ENCODE measurements at places on chromosomes 3 and 15.

DNA sequence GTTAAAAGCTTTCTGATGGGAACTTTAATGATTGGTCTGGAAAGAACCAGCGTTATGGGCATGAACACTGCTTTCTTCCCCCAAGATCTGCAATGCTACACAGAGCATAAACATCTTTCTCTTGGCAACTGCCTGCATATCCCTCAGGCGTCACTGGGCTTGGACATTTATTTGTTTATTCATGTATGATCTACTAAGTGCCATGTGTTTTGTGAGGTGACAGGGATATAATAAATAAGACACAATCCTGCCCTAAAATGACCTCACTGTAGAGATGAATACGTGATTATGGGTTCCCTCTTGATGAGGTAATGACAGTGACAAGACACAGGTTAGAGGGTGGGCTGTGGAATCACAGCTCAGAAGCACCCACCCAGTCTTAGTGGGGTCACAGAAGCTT, 485.3 kb downstream of the PDCD6IP start:
- no peaks in the 10 kb centered on the region for H3K27me3 ChIP-seq
- no peak for DNase-seq
- peaks cover 4% of the 10 kb centered on the region for H3K4me1 ChIP-seq
- no peak overlapping the region for H3K27ac ChIP-seq

GRCh38 chr3:152402695-152403451, 134.1 kb downstream of the MBNL1 start:
- peaks cover 48% of the 10 kb centered on the region for H3K4me1 ChIP-seq
- no peaks in the 10 kb centered on the region for H3K27me3 ChIP-seq
- DNase-seq: no peak
- H3K27ac ChIP-seq: peak overlapping the region; percentile 72
- peak overlapping the region; percentile 5 for H3K4me3 ChIP-seq

- H3K36me3 ChIP-seq: no peaks in the 10 kb centered on the region
- H3K4me3 ChIP-seq: peak overlapping the region; percentile 25
- peaks cover 63% of the 10 kb centered on the region for H3K4me1 ChIP-seq
Observed at GRCh38 chr15:63986751-63987341, 59.4 kb downstream of the DAPK2 start.

- H3K27ac ChIP-seq: no peak overlapping the region
- no peaks in the 10 kb centered on the region for H3K4me1 ChIP-seq
- no peak overlapping the region for H3K4me3 ChIP-seq
Observed at GRCh38 chr15:92676561-92676960, 21.0 kb upstream of the FAM174B start.

GRCh38 chr15:47890397-47891150, 173.3 kb downstream of the SEMA6D start:
- peaks cover 4% of the 10 kb centered on the region for H3K27me3 ChIP-seq
- DNase-seq: no peak
- no peak overlapping the region for H3K4me3 ChIP-seq
- no peaks in the 10 kb centered on the region for H3K36me3 ChIP-seq
- no peak overlapping the region for H3K27ac ChIP-seq

DNA sequence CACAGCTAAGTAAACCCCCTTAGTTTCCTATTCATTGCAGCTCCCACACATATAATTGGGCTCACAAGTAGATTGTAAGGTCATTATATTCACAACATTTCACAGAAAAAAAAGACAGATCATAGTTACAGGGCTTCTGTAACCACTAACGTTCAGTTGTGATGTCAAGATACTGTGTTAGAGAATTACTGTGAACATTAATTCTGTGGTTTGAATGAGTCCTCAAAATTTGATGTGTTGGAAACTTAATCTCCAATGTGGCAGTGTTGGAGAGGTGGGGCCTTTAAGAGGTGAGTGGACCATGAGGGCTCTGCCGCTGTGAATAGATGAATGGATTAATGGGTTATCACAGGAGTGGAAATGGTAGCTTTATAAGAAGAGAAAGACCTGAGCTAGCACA, 21.3 kb downstream of the GRK7 start:
- H3K4me1 ChIP-seq: no peaks in the 10 kb centered on the region
- no peak for DNase-seq

DNA sequence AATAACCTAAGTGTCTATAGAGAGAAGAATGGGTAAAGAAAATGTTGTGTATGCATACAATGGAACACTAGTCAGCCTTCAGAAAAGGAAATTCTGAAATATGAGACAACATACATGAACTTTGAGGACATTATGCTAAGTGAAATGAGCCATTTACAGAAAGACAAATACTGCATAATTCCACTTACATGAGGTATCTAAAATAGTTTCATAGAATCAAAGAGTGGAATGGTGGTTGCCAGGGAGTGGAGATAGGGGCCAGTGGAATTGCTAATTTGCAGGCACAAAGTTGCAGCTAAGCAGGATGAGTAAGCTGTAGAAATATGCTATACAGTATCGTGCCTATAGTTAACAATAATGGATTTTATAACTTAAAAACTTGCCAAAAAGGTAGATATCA, 779.6 kb upstream of the ARPP21 start:
- H3K4me3 ChIP-seq: no peak overlapping the region
- DNase-seq: no peak
- peaks cover 8% of the 10 kb centered on the region for H3K4me1 ChIP-seq
- H3K36me3 ChIP-seq: no peaks in the 10 kb centered on the region
- no peaks in the 10 kb centered on the region for H3K27me3 ChIP-seq

DNA sequence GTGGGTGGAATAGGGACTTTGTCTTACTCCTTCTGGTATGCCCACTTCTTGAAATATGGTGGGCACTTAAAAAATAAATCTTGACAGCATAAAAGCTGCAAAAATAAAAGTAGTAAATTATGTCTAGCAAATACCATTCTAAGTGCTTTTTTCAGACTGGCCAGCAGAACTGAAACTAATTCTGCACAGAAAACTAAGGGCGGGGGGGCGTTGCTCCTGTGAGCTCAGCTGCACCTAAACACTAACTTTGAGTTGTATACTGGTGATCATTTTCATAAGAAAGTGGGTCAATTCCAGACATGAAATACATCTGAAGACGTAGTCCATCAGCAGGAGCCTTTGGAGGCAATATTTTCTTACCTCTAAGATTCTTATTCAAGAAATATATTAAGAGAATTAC, 114.8 kb downstream of the WDR76 start:
- H3K27me3 ChIP-seq: peaks cover 18% of the 10 kb centered on the region
- peaks cover 1% of the 10 kb centered on the region for H3K36me3 ChIP-seq
- no peak overlapping the region for H3K27ac ChIP-seq
- no peak for DNase-seq
- H3K4me3 ChIP-seq: no peak overlapping the region

DNA sequence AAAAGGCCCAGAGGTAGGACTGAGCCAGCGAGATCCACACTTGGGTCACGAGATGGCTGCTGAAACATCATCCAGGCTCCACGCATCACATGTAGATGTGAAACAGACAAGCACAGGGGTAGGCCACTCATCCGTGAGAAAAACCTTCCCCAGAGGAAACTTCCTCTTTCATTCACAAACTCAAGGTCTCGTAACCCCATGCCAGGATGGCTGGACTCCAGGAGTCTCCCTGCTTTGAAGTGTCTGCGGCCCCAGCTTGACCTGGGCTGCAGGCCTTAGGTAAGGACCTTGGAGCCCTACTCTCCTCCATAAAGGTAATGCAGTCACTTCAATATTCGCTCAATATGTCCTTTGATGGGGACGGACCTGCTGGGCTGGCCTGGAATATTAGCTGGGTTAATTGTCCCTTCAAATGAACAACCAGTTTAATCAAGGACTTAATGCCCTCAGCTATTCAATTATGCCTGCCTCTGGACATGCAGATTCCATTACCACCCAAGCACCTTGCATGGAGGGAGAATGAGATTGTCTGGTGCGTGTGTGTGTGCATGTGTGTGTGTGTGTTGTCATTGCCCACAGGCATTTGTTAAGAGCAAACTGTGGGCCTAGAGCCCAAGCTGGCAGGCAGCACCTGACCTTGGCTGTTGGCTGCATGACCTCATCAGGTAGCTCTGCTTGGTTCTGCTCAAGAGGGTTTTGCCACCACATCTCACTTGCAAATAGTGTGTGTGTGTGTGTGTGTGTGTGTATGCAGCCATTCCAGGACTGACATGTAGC, 186.9 kb upstream of the TLE3 start:
- peaks cover 13% of the 10 kb centered on the region for H3K27me3 ChIP-seq
- H3K27ac ChIP-seq: no peak overlapping the region
- DNase-seq: no peak
- no peaks in the 10 kb centered on the region for H3K36me3 ChIP-seq
- H3K4me1 ChIP-seq: peaks cover 53% of the 10 kb centered on the region

- H3K27me3 ChIP-seq: peaks cover 40% of the 10 kb centered on the region
- no peak overlapping the region for H3K27ac ChIP-seq
- no peaks in the 10 kb centered on the region for H3K36me3 ChIP-seq
- no peaks in the 10 kb centered on the region for H3K4me1 ChIP-seq
- H3K4me3 ChIP-seq: no peak overlapping the region
- DNase-seq: no peak
Observed at GRCh38 chr15:59885832-59886231, 118.3 kb upstream of the FOXB1 start.

- H3K27me3 ChIP-seq: peaks cover 5% of the 10 kb centered on the region
- no peak overlapping the region for H3K4me3 ChIP-seq
- H3K36me3 ChIP-seq: peaks cover 4% of the 10 kb centered on the region
- no peak overlapping the region for H3K27ac ChIP-seq
Observed at GRCh38 chr3:24220859-24221657, 273.6 kb downstream of the THRB start.

- no peaks in the 10 kb centered on the region for H3K4me1 ChIP-seq
- H3K27ac ChIP-seq: no peak overlapping the region
- H3K27me3 ChIP-seq: no peaks in the 10 kb centered on the region
Observed at GRCh38 chr3:176969066-176969465, 228.2 kb downstream of the TBL1XR1 start.

DNA sequence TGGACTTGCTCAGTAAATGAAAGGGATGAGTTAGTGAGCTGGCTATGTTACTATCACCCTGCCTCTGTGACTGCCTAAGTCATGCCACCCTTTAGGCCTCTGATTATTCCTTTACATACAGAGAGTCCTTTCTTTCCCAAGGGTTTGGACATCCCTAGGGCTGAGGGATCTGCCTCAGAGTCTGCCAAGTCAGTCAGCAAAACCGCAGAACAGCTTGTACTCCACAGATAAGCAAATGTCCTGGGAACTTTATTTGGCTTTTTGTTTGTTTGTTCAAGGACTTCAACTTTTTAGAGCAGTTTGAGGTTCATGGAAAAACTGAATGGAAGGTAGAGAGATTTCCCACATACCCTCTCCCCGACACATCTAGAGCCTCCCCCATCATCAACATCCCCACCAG, 82.6 kb upstream of the TRIM42 start:
- no peak overlapping the region for H3K27ac ChIP-seq
- no peaks in the 10 kb centered on the region for H3K4me1 ChIP-seq
- DNase-seq: no peak
- no peak overlapping the region for H3K4me3 ChIP-seq

- no peak overlapping the region for H3K4me3 ChIP-seq
- H3K27me3 ChIP-seq: no peaks in the 10 kb centered on the region
- H3K36me3 ChIP-seq: no peaks in the 10 kb centered on the region
- H3K27ac ChIP-seq: no peak overlapping the region
Observed at GRCh38 chr3:74288761-74289160, 325.7 kb downstream of the CNTN3 start.

DNA sequence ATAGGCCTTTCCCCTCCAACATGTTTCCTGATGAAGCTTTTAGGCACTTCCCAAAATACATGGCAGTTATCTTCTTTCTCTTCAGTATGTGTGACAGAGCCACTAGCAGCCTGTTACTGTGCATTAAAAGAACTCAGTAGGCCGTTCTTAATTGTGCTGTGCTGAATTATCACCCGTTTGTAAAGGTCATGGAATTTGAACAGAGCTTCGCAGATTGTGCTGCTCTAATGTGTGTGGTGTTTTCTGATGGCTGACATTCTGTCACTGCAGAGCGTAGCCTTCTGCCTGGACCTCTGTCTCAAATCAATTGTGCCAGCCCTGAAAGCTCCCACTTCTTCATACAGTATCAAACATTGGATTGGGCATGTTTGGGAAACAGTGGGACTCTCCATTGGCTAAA, 111.3 kb downstream of the C3orf70 start:
- no peak overlapping the region for H3K4me3 ChIP-seq
- no peaks in the 10 kb centered on the region for H3K27me3 ChIP-seq
- no peaks in the 10 kb centered on the region for H3K4me1 ChIP-seq
- H3K36me3 ChIP-seq: peaks cover 63% of the 10 kb centered on the region
- no peak overlapping the region for H3K27ac ChIP-seq
- no peak for DNase-seq

DNA sequence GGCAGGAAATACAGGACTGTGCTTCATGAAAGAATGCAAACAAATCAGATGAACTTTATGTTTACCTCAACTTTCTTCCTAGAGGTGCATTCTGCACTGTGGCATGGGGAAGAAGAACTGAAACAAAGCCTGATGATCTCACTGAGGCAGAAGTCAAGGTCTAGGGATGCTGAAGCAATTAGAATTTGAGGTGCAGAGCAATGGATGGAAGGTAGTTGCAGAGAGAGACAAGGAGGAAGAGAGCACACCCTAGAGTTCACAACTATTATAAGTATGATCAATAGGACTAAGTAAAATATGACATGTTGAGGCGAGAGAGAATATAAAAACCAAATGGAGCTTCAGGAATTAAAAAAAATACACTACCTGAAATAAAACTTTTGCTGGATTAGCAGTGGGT, 420.1 kb downstream of the EDEM1 start:
- no peaks in the 10 kb centered on the region for H3K27me3 ChIP-seq

DNA sequence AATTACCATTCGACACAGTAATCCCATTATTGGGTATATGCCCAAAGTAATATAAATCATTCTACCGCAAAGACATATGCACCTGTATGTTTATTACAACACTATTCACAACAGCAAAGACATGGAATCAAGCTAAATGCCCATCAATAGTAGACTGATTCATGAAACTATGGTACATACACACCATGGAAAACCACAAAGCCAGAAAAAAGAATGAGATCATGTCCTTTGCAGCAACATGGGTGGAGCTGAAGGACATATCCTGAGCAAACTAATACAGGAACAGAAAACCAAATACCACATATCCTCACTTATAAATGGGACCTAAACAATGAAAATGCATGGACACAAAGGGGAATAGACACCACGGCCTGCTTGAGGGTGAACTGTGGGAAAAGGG, 11.1 kb upstream of the MCF2L2 start:
- no peak overlapping the region for H3K27ac ChIP-seq
- peaks cover 13% of the 10 kb centered on the region for H3K27me3 ChIP-seq
- no peak overlapping the region for H3K4me3 ChIP-seq

GRCh38 chr15:75355369-75355768, 8.5 kb downstream of the NEIL1 start:
- no peak for DNase-seq
- H3K27me3 ChIP-seq: no peaks in the 10 kb centered on the region
- peaks cover 63% of the 10 kb centered on the region for H3K36me3 ChIP-seq
- no peak overlapping the region for H3K4me3 ChIP-seq
- peaks cover 6% of the 10 kb centered on the region for H3K4me1 ChIP-seq

- peaks cover 7% of the 10 kb centered on the region for H3K4me1 ChIP-seq
- H3K4me3 ChIP-seq: no peak overlapping the region
- no peaks in the 10 kb centered on the region for H3K36me3 ChIP-seq
- no peak for DNase-seq
Observed at GRCh38 chr15:35674873-35675781, 129.2 kb upstream of the DPH6 start.

- H3K27ac ChIP-seq: peak overlapping the region; percentile 73
- no peaks in the 10 kb centered on the region for H3K27me3 ChIP-seq
- no peak overlapping the region for H3K4me3 ChIP-seq
- DNase-seq: no peak
- H3K36me3 ChIP-seq: peaks cover 11% of the 10 kb centered on the region
Observed at GRCh38 chr3:188707381-188708288, 464.1 kb upstream of the TPRG1 start.

GRCh38 chr3:127034990-127035652, 52.2 kb downstream of the PLXNA1 start:
- H3K27me3 ChIP-seq: peaks cover 6% of the 10 kb centered on the region
- H3K4me3 ChIP-seq: no peak overlapping the region
- no peak overlapping the region for H3K27ac ChIP-seq
- no peaks in the 10 kb centered on the region for H3K4me1 ChIP-seq

Measured in stimulated activated naive B cell treated with anti-CD40 and anti-IgM and Interleukin-4, amounts not matched to agents 10 μg/mL and 1 μg/mL and 100 μg/mL, for 72 hours (primary cell).